Stimulated activated CD8-positive, alpha-beta memory T cell treated with anti-CD3 and anti-CD28 coated beads, Interleukin-15, amount 100 ng/mL, for 48 hours (primary cell): ENCODE measurements at places on chromosomes 7 and 10.

DNA sequence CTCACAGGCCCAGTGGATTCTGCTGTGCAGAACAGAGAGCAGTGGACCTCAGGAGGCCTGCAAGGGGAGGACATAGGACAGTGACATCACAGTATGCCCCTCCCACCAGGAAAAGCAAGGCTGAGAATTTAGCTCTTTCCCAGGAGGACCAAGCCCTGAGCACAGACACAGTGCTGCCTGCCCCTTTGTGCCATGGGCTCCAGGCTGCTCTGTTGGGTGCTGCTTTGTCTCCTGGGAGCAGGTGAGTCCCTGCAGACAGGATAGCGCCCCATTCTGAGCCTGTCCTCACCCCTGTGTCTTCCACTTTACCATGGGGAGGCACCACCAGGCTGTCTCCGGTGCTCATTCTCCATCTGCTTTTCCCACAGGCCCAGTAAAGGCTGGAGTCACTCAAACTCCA lies 63.0 kb upstream of the PRSS58 start:
- DNase-seq, result no peak

DNA sequence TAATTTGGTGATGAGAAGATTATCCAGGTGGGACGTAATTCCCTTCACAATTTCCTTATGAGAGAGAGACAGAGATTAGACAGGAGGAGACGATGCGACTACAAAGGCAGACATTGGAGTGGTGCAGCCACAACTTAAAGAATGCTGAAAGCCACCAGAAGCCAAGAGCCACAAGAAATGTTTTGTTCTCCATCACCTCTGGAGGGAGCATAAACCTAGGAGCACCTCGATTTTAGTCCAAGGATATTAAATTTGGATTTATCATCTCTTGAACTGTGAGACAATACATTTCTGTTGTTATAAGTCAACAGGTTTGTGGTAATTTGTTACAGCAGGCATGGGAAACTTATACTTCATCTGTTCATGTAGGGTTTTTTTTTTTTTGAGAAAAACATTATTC lies 418.9 kb downstream of the DGKB start:
- no peak for DNase-seq

DNA sequence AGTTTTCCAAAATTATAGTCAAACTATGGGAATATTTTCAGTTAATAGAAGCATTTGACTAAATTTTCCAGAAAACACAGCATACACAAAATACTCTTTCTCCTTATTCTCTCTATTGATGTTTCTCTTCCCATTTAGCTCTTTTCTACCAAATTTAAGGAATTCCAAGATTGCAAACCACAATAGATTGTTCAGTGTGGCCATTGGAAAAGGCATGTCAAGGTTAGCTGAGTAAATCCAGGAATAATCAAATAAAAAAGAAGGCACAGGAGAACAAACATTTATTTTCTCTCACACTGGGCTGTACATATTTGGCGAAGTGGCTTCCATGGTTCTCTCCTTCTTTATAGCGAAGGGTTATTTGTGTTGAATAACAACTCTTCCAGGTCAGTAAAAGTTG lies 117.3 kb downstream of the THSD7A start:
- DNase-seq, result no peak

DNA sequence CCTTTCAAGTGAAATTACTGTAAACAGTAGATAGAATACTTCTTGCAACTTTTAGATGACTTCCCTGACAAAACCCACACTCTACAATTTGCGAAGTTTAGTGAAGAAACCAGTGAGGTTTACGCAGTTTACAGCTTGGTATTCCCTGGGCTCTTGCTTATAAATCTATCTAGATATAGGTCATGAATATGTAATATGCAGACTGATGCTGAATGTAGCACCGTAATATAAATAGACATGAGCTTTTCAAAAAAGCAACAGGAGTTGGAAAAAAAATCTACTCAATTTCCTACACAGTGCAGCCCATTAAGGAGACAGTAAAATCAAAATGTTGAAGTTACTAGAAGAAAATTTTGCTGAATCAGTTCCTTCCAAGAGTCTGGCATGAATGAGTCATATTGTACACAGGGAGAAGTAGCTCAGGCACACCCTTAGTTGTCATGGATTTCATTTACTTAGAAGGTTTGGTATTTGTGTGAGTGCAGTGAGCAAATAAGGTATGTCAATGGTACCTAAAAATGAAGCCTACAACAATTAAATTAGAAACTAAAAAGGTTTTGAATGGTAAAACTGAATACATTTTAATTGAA lies 67.7 kb upstream of the NEUROD6 start:
- no peak for DNase-seq

- DNase-seq, result no peak
Measured at GRCh38 chr10:80252296-80252887, 37.1 kb downstream of the MAT1A start.

GRCh38 chr10:67225226-67225625 lies 299.4 kb downstream of the LRRTM3 start:
- no peak for DNase-seq

GRCh38 chr7:75686551-75686950 lies 52.2 kb downstream of the HIP1 start:
- no peak for DNase-seq

DNA sequence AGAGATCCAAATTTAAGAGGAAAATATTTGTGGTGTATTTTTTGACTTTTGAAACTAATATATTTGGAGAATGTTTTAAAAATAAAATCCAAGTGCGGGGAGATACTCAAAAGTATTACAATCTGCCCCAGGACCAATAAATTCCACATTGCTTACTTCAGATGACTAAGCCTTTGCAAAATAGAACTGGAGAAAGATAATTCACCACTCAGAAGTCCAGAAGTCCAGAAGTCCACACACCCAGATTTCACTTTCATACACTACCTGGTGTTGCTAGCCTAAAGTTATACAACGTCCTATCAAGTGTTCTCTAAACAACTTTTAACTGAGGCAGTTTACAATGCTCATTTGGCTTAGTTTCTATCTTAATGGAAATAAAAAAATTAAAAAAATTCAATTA lies 487.0 kb upstream of the SEMA3D start:
- no peak for DNase-seq

DNA sequence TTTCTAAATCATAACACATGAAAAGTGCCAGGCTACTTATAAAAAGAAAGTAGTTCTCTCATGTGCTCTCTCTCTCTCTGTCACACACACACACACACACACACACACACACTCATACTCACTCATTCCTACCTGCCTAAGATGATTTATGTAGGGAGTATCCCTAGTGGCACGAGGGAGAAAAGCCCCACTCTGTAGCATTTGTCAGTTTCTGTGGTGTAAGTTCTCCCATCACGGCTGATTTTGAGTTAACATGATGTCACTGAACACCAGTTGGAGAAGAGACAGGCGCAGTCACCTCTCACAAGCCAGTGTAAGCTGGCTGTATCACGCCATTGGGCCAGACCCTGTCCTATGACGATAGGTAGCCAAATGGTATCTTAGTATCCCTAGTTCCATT lies 395.4 kb downstream of the SFMBT2 start:
- DNase-seq, result no peak

DNA sequence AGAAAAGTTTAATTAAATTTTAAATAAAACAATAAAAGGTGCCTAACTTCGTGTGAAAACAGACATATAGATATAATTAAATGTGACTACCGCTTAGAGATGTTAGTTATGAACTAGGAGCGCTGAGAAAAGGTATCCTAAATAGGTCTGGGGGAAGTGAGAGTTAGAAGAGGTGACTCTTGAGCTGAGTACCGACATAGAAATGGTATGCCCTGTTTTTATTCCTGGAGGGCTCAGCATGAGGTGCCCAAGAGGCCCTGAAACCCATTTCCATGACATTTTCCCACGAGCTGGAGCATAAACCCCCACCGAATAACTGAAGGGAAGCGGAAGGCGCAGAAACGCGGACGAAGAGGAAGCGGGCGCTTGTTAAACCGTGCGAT lies 433 bp upstream of the STARD3NL start:
- no peak for DNase-seq

GRCh38 chr10:71985542-71986250 lies 21.5 kb downstream of the CHST3 start:
- no peak for DNase-seq

DNA sequence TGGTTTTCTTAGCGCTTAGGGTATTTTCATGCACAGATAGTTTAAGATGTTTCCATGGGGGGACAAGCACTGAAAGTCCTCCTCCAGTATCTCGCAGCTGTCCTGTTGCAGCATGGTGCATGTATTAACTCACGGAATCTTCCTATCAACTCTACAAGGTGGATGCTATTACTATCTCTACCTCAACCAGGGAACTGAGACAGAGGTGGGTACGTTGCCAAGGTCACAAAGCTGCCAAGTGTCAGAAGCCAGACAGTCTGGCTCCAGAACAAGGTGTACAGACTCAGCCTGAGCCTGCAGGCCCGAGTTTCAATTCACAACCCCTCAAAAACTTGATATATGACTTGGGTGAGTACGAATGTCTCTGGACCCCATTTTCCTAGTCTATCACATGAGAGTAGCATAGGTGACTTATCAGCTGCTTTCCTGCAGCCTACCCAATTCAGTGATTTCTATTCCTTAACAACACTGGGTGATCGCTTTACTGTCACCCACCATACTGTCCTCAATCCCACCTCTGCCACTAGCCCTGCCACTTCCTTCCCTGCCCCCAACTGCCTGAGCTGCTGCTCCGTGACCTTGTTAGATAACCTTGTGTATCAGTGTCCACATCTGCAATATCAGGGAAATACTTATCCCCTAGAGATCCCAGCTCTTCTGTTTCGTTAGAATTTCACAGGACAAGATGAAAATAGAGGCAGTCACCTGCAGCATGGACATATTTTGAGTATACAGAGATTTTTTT lies 92.1 kb downstream of the ABCC2 start:
- DNase-seq, result no peak

- no peak for DNase-seq
Measured at GRCh38 chr7:74217455-74218342, 7.9 kb downstream of the LAT2 start.

- no peak for DNase-seq
Measured at GRCh38 chr10:131964298-131964697, 17.4 kb downstream of the BNIP3 start.

DNA sequence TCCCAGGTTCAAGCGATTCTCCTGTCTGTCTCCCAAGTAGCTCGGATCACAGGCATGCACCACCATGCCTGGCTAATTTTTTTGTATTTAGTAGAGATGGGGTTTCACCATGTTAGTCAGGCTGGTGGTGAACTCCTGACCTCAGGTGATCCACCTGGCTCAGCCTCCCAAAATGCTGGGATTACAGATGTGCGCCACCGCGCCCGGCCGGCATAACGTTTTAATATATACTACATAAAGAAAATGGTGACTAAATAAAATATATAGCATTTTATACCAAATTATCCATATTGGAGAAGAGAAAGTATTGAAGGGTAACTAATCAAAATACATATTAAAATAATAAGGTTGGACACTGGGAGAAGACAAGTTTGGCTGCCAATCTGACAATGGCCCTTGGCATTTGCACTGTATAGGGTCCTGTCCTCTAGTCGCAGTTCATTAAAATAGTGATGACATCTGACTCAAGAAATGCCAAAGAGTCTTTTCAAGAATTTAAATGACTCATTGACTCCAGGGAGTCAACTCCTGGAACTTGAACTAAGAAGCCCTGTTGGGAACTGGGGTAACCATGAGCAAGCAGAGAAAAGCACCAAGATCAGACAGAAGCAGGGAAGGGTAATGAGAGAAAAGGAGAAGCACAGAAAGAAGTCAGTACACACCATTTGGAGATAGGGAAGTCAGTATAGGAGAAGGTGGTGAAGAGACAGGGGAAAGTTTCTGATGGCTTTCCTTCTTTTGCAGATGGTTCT lies 91.1 kb downstream of the CH25H start:
- no peak for DNase-seq

GRCh38 chr10:27252267-27253000 lies 11.8 kb upstream of the ACBD5 start:
- DNase-seq, result peak; percentile 80
